ENCODE measurements at places on chromosomes 3 and 15.

DNA sequence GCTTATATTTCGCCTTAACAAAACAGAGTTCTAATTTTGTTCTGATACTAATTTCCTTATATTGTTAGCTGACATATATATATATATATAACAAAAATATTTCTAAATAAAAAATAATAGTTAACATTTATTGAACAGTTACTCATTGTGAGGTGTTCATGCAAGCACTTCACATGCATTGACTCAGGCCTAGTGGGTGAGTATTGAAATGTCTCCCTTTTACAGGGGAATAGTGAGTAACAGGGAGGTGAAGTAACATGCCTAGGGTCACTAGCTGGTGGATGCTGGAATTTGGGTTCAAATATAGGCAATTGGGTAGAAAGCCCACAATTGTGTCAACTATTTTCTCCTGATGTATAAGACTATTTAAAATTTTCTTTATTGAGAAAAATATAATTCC is 102.6 kb upstream of the ZPLD1 start:
- DNase-seq, result no peak

DNA sequence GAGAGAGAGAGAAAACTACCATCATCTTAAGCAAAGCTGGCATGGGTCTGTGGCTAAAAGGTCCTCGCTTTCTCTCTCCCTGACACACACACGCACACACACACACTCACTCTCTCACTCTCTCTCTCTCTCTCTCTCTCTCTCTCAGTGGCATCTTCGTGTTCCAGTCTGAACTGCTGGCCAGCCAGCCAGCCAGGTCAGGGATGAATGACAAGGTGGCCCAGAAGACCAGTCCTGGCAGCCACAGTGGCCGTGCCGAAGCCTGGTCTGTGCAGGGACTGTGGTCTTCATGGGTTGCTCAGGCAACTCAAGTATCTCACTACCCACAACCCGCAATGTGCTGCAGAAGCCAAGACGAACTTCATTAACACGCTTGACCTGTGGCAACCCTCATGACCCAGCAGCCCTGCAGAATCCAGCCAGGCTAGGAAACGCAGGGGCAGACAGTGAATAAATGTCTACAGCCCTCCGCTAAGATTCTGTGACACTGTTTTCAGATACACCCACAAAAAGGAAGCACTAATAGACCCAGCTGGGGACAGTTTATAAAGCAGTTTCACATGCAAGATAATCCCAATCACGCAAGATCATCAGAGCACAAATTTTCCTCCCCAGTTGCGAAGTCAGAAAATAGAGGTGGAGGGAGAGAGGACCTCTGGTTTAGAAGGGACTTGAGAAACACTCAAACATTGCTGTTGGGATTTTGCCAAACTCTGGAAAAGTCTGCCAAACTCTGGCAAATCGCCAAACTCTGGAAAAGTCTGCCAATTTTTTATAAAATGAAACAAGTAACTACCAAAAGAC is 66.4 kb downstream of the XXYLT1 start:
- DNase-seq, result peak; percentile 84

GRCh38 chr3:38996193-38996592 is 55.6 kb downstream of the SCN11A start:
- DNase-seq, result no peak

DNA sequence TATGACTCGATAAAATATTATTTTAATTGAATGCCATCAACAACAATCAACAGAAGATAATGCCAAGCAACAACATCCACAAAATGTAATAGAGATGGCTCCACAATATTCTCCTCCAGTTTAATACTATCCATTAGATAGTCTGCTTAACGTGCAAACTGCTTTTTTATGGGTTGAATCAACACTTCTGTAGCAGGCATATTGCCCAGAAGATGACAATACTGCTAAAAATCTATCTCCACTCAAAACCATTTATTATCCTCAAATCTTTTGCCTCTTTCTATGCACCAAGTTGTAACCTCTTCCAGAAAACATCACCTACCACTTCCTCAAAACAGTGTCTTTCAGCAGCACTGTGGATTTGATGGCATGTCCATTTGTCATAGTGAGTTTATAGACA is 295.7 kb upstream of the LMCD1 start:
- no peak for DNase-seq

DNA sequence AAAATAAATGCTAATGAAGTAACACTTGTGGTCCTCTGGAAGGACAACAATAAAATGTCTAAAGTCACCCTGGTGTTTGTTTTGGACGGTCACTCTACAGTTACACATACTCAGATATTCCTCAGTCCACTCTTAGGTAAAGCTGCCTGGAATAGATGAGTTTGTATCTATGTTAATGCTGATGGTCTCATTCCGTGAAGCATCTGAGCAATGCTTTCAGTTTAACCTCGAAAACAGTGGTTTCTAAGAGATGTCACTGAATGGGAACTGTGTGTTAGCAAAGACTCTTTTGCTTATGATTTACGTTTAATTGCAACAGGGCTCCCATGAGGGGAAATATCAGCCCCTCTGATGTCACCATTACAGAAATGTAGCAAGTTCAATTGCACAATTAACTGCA is 49.1 kb downstream of the FBN1 start:
- no peak for DNase-seq

GRCh38 chr15:62403164-62403809 is 238.2 kb upstream of the C2CD4B start:
- peak; percentile 26 for DNase-seq

DNA sequence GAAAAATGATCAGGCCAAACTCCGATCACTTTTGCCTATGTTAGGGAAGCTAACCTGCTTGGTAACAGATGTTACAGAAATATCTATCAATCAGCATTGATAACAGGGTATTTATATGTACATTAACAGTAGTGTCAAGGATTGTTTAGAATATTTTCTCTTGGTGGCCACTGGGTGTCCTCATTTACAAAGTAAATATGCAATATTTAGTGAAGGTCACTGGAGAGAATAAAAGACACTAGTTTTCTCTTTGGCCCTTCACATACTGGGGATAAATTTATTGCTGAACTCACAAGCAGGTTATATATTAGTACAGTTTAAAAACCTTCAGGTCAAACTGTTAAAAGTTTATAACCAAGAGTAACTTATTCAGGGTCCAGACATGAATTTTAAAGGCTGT is 69.0 kb downstream of the TIGIT start:
- DNase-seq, result peak; percentile 54

DNA sequence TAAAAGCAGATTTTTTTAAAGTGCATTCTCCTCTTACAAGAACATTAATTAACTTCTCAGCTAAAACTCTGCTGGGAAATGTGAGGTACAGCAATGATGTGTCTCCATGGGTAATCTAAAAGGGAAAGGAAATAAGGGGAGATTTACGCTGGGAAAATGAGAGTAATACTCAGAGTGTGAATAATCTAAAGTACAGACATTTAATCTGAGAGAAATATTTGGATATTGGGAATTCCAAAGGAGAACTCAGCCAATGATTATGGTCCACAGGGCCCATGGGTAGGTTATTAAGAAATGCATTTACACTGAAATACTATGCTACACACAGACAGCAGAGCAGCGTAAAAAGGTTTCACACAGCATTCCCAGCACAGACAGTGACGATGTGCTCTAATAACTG is 229.9 kb downstream of the MAGI1 start:
- DNase-seq, result no peak

DNA sequence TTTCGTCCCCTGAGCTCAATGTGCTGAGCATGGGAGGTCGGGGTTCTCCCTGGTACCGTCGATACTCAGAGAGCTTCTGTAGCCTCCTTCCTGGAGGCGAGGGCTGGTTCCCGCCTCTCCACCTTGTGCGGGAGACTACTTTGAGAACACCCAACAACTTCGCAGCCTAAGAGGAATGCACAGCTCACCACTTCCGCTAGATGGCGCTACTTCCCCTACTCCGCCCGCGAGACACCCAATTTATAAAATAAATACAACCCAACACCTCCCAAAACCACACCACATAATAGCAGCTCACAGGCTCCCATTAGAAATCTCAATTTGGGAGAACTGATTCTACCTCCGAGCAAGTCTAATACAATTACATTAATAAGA is 1.2 kb downstream of the RGMA start:
- DNase-seq, result peak; percentile 67
